ENCODE measurements at places on chromosomes 12 and 14. TPM values are rescaled to one million over a fixed set of nuclear protein-coding genes. Genes with fewer than 3 reads are reported as not detected.

DNA sequence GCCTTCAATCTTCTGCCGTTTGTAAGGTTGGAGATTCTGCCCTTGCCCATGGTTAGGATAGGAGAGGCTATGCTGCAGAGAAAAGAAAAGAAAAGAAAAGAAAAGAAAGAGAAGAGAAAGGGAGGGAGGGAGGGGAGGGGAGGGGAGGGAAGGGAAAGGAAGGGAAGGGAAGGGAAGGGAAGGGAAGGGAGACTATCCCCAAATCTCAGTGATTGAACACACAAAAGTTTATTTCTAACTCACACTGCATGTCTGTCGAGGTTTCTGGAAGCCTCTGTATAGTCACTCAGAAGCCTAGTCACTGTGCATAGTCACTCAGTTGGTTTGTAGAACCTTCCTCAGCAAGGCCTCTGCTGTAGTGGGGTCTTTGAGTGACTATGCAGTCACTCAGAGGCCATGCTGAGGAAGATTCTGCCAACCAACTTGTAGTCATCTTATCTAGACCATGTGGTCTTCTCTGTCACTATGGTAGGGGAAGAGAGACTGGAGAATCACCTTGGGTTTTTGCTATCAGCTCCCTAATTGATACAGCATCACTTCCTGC, 52.3 kb upstream of the ABCC9 start:
- H3K27me3 ChIP-seq = no peaks in the 10 kb centered on the region
- no peak overlapping the region for H3K27ac ChIP-seq
- no peak overlapping the region for H3K4me3 ChIP-seq
- no peaks in the 10 kb centered on the region for H3K36me3 ChIP-seq

- no peaks in the 10 kb centered on the region for H3K4me1 ChIP-seq
- H3K27ac ChIP-seq = no peak overlapping the region
- no peaks in the 10 kb centered on the region for H3K27me3 ChIP-seq
- peaks cover 40% of the 10 kb centered on the region for H3K36me3 ChIP-seq
- no peak overlapping the region for H3K4me3 ChIP-seq
- no peak for DNase-seq
These were observed 16.7 kb downstream of the CLSTN3 start for GRCh38 chr12:7146906-7147305.

GRCh38 chr12:58640314-58640713, 280.0 kb downstream of the LRIG3 start:
- H3K27ac ChIP-seq = no peak overlapping the region
- no peak overlapping the region for H3K4me3 ChIP-seq
- H3K4me1 ChIP-seq = no peaks in the 10 kb centered on the region
- H3K36me3 ChIP-seq = peaks cover 5% of the 10 kb centered on the region
- H3K27me3 ChIP-seq = no peaks in the 10 kb centered on the region
- no peak for DNase-seq

DNA sequence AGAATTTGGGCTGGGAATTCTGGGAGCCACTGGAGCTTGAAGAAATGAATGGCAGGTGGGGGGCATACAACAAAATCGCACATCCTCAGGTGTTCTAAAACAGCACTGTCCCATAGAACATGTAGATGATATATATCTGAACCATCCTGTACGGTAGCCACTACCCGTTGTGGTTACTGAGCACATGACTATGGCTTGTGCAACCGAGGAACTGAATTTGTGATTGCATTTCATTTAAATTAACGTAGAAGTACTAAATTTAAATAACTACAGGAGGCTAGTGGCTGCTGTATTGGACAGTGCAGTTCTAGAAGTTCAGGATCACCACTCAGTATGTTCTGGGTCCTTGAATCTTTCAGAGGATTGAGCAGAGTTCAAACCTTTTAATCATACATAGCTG, 172.4 kb downstream of the PHETA1 start:
- no peaks in the 10 kb centered on the region for H3K27me3 ChIP-seq
- H3K27ac ChIP-seq = no peak overlapping the region
- DNase-seq = no peak
- H3K4me3 ChIP-seq = no peak overlapping the region

The DAD1 gene
- 127 TPM for total RNA-seq

The NOXRED1 gene
- total RNA-seq = not detected
